ENCODE measurements at places on chromosomes 16 and 17.
A peak's percentile ranks its signal among the peaks of the same experiment; 100 is the strongest.

DNA sequence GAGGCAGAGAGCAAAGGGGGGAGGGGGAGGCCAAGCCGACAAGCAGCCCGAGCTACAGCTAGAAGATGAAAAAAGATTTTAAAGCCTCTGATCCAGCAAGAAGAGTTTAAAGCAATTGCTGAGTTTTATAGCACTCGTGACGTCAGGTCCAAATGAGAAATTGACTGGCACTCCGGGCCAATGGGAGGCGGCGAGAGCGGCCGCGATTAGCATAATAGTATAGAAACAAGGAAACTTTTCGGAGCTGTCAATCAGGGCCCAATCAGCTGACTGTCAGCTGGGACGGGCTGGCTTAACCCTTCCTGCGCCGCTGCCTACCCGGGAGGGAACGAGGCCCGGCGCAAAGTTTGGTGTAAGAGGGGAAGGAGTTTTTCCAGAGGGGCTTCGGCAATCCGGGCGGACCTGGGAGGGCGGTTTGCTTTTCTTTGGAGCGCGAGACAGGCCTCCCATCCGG lies at the start of gene MAF:
Gene MAF (minus strand): TSS at position 100 of the 454 bp plus-strand sequence. CDS start 835 bp downstream, outside the sequence.
- DNase-seq = peak; percentile 76

- peak; percentile 63 for DNase-seq
Observed at GRCh38 chr17:59001158-59001814, 105.4 kb downstream of the TRIM37 start.

- DNase-seq = no peak
Observed at GRCh38 chr17:80365001-80365965, 49.7 kb upstream of the ENDOV start.

DNA sequence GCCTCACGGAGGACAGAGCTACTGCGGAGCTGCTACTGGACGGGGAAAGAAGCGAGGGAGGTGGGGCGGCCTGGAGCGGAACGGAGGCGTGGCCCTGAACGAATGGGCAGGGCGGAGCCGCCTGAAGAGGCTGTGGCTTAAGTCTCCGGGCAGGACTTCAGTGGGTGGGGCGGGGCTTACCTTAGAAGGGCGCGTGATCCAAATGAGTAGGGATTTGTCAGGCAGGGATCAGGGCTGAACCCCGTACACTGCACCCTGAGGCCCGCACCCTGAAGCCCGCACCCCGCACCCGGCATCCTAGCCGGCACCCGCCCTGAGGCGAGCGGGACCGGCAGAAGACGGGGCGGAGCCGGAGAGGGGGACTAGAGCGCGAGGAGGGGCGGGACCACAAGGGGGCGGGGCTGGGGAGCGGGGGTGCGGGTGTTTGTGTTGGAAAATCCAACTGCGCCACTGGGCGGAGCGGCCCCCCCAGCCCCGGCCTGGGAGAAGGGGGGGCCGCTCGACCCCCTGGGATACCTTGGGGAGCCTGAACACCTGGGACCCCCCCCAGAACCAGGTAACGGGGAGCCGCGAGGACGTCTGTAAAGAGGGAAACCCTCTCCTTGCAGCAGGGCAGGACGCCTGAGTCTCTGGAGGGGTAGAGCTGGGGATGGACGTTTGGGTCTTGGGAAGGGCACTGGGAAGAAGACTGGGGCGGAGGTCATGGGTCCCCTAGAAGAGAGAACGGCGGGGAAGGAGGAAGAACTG lies at the start of gene KDM6B:
Gene KDM6B (plus strand): TSS at position 423 of the 747 bp plus-strand sequence. CDS start 11,338 bp downstream, outside the sequence.
- DNase-seq = peak; percentile 83

- no peak for DNase-seq
Observed at GRCh38 chr17:77677211-77677610, 281.3 kb upstream of the TNRC6C start.

GRCh38 chr17:49585422-49586027 lies 9.9 kb downstream of the NXPH3 start:
- no peak for DNase-seq

GRCh38 chr17:82938486-82938872 lies 98.7 kb upstream of the ZNF750 start:
- no peak for DNase-seq

GRCh38 chr17:37693328-37693727 lies 50.1 kb upstream of the DDX52 start:
- DNase-seq = no peak

DNA sequence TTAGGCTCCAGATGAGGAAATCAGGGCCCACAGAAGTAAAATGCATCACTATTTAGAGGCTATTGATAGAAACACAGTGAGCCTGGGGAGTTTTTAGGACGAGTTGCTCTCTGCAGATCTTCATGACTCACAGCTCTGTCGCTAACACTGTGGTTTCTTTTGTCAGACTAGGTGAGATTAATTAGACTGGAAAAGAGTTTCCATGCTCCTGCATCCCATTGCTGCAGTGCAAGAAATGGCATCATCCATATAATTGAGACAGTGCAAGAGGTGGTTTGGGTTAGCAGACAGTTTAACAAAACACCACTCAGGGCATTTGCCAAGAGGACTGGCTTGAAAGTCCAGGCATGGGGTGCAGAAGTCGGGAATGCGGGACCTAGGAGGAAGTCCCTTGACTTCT lies 198.8 kb upstream of the CACNG5 start:
- DNase-seq = no peak

DNA sequence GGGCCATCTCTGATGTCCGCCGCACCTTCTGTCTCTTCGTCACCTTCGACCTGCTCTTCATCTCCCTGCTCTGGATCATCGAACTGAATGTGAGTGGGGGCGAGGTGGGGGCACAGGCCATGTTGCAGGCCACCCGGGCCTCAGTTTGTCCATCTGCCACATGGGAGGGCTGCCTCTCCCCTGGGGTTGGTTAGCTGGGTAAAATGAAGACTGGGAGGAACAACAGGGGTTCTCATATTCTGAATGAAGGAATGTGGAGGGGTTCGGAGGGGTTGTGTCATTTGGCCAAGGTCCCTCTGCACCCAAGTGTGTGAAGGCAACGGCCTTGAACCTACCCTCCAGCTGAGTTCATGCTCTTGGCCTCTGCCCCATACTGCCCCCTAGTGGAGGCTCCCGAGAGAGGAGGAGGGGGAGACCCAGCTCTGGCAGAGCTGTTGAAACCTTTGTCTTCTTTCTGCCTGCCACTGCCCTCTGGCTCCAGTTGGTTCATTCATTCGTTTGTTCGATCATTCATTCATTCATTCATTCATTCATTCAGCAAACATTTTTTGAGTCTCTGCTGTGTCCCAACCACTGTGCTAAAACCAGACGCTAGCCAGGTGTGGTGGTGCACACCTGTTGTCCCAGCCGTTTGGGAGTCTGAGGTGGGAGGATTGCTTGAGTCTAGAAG lies 11.4 kb upstream of the TCAP start:
- peak; percentile 77 for DNase-seq

DNA sequence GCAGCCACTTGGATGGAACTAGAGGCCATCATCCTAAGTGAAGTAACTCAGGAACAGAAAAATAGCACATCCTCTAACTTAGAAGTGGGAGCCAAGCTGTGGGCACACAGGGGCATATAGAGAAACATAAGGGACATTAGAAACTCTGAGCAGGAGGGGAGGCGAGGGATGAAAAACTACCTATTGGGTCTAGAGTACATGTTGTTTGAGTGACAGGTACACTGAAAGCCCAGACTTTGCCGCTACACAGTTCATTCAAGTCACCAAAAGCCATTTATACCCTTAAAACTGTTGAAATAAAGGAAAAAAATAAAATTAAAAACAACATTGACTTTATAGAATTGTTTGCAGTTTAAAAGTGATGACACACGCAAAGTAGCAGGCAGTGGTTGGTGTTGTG lies 236.6 kb downstream of the SNX29 start:
- no peak for DNase-seq

DNA sequence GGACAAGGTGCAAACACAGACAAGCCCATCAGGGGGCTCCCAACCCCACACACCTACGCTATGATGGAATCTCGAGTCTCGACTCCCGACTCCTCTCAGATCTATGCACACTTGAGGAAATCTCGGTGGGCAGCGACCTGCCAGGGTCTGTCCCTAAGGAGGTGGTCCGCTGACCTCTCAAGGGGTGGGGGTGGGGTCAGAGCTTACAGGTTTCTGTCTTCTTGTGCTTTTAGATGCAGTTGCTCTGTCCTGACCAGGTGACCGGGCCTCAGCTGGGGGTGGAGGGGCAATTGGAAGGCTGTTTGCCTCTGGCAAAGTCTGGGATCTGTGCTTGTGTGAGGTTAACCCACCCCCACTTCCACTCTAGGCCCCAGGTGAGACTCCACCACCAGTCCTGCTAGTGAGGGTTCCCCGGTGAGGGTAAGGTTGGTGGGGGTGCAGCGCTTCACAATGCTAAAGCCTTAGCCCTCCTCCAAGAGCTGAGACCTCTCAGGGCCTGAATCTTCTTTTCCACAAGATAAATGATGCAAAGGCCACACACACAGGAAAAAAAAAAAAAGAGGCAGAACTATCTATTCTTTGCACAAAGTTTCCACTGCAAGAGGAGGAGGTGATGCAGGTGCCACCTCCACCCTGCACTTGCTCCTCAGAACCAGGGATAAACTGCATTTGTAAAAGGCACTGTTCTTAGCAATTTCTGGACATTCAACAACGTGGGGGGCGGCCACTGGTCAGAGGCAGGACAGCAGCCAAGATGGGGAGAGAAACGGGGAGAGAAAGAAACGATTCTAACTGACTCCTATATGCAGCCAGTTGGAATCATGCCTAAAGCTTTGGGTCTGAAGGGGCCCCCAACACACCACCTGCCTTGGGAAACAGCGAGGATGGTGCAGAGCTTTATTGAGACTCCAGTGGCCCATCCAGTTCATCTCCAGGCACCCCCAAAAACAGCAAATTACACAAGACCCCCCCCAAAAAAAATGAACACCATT lies 4.1 kb downstream of the CISD3 start:
- DNase-seq = no peak

DNA sequence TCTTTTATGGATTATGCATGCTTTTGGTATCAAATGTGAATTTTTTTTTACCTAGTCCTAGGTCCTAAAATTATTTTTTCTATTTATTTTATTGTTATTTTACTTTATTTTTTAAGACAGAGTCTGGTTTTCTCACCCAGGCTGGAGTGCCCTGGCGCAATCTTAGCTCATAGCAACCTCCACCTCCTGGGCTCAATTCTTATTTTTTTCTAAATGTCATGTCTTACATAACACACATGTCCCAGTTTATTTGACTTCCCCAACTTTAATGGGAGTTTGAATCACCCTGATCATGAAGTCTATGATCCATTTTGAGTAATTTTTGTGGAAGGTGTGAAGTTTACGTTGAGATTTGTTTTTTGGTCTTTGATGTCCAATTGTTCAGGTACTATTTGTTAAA lies 3.3 kb upstream of the CCL18 start:
- DNase-seq = no peak

- no peak for DNase-seq
Observed at GRCh38 chr16:85090181-85090580, 22.1 kb downstream of the CIBAR2 start.

DNA sequence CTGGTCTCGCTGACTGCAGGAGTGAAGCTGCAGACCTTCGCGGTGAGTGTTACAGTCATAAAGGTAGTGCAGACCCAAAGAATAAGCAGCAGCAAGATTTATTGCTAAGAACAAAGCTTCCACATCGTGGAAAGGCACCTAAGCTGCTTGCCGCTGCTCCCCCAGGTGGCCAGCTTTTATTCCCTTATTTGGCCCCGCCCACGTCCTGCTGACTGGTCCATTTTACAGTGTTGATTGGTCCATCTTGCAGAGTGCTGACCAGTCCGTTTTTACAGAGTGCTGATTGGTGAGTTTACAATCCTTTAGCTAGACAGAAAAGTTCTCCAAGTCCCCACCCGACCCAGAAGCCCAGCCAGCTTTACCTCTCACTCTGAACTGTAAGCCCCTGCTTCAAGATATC lies 227.8 kb downstream of the ABCC12 start:
- no peak for DNase-seq

DNA sequence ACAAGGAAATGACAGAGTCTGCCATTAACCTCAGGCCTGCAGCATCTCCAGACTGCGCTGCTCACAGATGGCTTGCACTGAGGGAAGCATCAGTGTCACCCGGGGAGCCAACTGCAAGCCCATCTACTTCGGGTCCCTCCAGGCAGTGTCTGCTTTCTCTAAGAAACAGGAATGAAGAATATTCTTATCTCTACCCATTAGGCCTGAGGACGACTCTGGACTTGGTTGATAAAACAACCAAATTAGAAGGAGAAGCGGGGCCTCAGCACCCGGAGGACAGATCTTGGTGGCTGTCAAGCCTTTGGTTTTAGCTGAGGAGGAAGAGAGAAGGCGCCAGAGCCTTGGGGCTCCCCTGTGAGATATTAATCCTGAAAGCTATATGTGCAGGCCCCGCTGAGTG lies 19.5 kb upstream of the MGAT5B start:
- DNase-seq = no peak

- no peak for DNase-seq
Observed at GRCh38 chr16:83878838-83879237, 20.1 kb upstream of the MLYCD start.

DNA sequence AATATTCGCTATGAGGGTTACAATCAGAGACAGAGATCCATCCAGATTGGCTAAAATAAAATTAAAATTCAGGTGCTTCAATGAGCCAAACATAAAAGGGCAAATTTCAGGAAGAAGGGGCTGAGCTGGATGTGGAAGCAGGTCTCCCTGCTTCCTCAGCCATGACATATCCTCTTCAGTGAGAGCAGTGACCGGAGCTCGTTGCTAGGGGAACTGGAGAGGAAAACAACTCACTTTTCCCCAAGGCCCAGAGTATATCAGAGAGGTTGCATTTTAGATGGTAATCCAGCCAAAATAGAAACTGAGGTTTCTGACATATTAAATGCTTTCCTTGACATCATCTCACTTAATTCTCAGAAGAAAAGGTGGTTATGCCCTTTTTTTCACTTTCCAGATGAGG lies 503.5 kb downstream of the HS3ST4 start:
- no peak for DNase-seq

DNA sequence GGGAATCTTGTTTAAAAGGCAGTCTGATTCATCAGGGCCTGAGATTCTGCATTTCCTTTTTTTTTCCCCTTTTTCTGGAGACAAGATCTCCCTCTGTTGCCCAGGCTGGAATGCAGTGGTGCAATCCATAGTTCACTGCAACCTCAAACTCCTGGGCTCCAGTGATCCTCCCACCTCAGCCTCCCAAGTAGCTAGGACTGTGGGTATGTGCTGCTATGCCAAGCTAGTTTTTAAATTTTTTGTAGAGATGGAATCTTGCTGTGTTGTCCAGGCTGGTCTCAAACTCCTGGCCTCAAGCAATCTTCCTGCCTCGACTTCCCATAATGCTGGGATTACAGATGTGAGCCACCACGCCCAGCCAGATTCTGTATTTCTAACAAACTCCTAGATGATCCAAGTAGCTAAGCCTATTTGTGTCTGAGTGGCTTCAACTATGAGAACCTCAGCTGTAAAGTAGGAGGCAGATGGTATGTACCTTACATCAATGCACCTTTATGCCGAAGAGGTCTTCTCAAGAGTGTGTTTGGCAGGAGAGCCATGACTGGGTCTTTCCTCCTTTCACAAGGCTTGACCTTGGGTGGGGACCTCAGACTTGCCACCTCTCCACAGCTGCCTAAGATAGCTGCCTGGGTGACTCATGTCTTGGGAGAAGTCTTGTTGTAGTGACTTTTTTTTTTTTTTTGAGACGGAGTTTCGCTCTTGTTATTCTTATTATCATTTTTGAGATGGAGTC lies 10.9 kb downstream of the LDAF1 start:
- no peak for DNase-seq

DNA sequence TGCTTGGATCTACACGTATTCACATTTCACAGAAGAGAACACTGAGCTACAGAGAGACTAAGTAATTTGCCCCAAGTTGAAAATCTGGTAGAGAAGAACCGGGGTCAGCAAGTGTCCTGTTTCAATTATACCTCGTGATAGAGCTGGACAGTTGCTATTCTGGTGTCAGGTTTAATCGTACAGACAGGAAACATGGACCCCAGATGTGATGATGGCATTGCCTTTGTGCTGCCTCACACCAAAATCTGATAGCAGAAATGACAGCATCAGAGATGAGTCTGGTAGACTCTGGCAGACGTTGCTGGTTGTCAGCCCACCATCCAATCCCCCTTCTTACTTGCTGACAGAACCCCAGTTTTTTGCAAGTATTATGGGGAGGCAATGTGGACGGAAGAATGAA lies 112.1 kb upstream of the FOXF1 start:
- DNase-seq = no peak

Measured in stimulated activated CD4-positive, alpha-beta T cell treated with anti-CD3 and anti-CD28 coated beads, Interleukin-12 subunit alpha, Interleukin-12 subunit beta, amount 100 ng/mL, for 4 hours (primary cell).